Adipocyte (in vitro differentiated cells): ENCODE measurements at places on chromosomes 12 and 14.

DNA sequence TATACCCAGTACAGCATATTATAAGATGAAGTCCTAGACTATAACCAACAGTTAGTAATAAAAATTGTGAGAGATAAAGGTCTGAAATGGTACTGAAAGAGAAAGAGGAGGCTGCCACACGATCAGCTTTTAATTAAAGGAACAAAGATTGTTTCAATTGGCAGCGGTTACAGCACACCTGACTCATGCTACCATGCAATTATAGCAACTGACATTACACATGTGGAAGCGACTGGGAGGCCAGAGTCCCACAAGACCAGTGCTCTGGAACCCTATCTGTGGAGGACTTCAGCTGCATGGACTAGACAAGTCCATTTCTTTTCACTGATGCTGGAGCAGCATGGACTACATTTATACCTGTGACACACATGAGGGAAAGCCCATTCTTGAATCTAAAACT, 55.2 kb downstream of the SEL1L start:
- DNase-seq = no peak

DNA sequence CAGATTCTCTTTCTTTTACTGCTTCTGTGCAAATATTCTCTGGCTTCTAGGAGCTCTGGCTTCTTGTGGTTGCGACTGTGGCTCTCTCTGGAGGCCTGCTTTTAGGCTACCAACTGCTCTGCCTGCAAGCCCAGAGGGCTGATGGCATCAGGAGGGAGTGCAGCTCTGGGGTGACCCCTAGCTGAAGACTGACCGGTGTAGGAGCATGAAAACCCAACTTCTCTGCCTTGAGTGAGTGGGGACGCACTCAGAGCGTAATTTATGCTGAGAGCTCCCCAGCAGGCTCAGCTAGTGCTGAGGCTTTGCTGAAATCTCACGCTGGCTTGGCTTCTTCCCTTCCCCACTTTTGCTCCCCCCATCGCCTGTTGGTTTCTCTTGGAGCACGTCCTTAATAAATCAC, 29.9 kb upstream of the RBM19 start:
- DNase-seq = no peak

DNA sequence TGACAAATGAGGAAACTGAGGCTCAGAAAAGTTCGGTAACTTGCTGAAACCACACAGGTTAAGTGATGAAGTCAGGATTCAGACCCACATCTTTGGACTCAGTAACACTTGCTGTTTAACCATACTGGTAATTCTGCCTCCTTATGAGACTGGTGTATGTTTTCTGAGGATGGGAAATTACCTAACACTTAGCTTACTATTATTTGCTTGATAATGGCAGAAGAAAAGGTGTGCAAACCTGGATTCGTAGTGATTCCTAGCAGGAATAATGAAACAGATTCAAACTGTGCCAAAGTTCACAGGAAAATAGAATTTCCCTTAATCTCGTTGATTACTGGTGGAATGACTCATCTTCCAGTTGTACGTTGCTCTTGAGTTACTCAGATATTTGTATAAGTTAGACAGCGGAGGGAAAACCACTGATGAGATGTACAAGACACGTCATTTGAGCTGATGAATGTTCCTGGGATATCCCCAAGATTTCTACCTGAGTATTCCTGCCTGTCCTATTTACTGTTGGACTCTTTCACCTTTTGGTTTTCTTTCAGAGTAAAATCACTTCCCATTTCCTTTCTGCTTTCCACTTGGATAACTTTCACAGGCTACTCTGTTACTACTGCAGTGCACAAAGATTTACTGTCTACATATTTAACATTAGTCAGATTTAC, 37.5 kb downstream of the PRORP start:
- DNase-seq = peak; percentile 84

DNA sequence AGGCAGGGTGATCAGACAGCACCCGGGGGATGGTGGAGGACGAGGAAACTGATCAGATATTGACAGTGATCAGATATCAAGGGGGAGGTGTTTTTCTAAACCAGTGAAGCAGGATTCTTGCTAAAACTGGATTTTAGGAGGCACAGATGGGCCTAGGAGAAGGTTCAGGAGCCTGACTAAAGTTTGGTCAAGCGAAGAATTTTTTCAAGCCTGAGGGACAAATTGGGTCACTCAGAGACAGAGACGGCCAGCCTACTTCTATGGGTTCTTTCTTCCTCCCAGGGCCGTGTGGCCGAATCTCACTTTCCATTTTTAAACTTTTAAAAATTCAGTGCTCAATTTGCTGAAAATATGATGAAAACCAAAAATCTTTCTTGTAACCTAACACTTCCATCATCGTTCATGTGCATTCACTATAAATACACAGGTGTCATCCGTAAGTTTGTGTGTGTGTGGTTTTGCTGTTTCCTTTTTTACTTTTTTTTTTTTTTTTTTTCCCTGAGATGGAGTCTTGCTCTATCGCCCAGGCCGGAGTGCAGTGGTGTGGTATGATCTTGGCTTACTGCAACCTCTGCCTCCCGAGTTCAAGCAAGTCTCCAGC, 68.5 kb downstream of the RIN3 start:
- no peak for DNase-seq

DNA sequence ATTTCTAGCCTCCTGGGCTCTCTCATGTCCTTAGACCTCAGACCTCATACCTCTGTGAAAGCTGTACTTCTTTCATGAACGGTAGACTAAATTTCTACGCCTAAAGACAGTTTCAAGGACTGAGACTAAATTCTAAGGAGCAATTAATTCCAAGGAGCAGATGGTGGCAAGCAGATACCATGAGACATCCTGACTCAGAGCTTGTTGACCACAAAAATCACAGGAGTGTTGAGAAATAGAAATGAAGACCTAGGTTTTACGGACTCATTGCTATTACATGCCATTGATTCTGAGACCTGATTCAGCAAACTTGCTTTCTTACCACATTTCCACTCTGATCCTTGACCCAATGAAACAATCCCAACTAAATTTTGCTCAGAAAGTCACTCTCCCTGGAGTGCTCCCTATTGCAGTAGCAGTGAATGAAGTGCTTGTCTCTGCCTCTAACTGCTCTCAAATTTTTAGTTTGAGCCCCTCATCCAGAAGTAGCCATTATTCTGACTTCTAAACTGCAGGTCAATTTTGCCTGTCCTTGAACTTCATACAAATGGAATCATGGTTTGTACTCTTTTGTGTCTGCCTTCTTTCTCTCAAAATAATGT, 52.0 kb downstream of the PEX5 start:
- DNase-seq = no peak

GRCh38 chr12:11600199-11600598, 49.3 kb upstream of the ETV6 start:
- DNase-seq = no peak
